Caco-2 (cell line): ENCODE measurements at places on chromosomes 3 and 15. TPM values are rescaled to one million over a fixed set of nuclear protein-coding genes. Genes with fewer than 3 reads are reported as not detected.

DNA sequence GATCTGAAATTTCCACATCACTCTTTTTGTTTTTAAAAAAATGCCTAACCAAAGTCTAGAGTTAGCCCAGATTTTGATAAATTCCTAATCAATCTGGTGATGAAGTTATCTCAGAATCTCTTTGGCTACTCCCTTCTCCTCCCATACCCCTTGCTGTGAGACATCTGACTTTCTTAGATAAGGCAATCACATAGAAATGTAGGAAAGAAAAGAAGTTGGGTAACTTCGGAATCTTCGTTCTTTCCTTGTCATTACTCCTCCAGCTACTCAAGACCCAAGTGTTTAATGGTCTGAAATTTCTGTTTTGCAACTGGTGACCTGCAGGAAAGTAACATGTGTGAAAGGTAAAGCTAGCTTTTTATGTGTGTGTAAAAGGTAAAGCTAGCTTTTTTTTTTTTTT, 37.8 kb downstream of the MYL3 start:
- no peak for DNase-seq

The TYRO3 gene
- 118 and 120 TPM in 2 replicates for total RNA-seq

GRCh38 chr15:93762036-93762435, 469.3 kb upstream of the MCTP2 start:
- DNase-seq: no peak

The IREB2 gene
- 77.6 and 82.9 TPM in 2 replicates for total RNA-seq

The LIPH gene
- 5.8 and 6.1 TPM in 2 replicates for total RNA-seq

- DNase-seq: no peak
Observed at GRCh38 chr3:74107451-74107850, 482.7 kb upstream of the PDZRN3 start.

The TRAT1 gene
- total RNA-seq: not detected in 2 replicates
